ENCODE measurements at places on chromosomes 6 and 20.

- no peak for DNase-seq
Measured at GRCh38 chr6:15477746-15478145, 185.1 kb downstream of the DTNBP1 start.

DNA sequence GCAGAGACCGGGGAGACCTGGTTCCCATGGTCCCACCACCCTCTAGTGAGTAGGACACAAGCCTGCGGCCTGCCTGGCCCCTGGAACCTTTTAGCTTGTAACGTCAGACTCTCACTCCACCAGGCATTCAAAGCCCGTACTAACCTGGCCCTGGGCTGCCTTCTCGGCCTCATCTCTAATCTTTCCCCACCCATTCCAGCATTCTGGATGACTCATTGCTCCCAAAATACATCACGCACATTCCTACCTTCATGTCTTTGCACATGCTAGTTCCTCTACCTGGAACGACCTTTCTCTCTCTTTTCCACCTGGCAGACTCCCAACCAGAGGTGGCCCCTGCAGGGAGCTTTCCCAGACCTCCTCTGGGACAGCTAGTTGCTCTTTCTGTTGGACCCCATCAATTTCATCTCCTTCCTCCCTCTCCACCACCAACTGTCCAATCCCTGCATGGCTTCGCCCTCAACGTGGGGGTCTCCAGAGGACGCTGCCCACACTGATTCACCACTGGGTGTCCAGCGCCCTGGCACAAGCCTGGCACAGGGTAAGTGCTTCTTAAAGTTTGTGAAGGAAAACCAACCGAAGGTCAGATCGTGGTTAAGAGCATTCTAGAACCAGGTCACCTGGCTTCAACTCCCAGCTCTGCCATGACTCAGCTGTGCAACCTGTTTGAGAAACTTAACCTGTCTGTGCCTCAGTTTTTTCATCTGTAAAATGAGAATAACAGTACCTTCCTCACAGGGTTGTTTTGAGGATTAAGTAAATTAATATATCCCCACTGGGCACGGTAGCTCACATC lies 35.2 kb downstream of the JPH2 start:
- DNase-seq: no peak

DNA sequence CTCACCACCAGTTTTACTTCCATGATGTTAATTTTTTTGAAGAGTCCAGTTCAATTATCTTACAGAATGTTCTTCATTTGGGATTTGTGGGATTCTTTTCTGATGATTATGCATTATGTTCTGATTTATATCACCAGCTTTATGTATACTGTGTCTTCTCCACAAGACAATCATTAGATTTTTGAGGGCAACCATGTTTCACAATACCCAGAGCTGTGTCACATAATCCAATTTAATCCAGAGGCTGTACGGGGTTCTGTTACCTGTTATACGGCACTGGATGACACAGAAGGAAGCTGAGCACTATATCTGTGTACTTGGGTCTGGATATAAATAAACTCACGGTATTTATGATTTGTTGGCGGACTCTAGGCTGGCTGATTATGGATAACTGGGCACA lies 41.6 kb upstream of the RPN2 start:
- DNase-seq: no peak

GRCh38 chr6:136073216-136073615 lies 176.9 kb downstream of the MTFR2 start:
- DNase-seq: no peak

DNA sequence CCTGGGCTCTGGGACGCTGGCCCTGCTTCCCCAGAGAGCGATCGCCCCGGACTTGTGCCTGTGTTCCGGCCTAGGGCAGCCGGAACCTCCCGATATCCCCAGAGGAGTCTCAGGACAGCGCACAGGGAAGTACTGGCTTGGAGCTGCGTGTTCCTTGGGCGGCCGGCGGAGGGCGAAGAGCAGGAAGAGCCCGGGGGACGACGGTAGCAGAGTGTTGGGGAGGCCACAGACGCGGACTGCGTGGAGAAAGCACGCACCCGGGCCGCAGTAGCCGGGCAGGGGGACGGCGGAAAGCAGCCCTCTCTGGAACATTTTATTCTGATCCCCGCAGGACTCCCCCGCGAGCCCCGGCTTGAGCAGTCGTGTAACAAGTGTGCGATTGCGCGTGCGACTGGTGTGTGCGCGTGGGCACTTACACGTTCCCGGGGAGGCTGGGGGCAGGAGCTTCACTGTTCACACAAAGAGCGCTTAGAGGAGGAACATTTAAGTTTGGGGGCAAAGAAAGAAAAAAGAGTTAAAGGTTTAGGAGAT lies 36.1 kb downstream of the NCR2 start:
- DNase-seq: no peak

DNA sequence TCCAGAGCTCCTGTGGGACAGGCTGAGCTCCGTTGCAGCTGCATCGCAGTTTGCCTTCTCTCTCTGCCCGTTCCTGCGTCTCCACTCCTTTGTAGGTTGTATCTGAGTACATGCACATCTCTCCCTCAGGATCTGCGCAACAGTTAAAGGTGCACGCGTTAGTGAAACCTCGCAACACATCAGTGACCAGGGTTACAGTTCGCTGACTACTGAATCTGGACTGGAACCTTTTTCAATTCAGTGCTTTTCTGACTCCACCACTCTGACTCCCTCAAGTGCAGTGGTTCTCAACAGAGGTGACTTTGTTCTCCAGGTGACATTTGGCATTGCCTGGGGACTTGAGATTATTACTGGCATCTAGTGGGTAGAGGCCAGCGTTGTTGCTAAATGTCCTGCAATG lies 44.0 kb downstream of the UST start:
- DNase-seq: no peak

DNA sequence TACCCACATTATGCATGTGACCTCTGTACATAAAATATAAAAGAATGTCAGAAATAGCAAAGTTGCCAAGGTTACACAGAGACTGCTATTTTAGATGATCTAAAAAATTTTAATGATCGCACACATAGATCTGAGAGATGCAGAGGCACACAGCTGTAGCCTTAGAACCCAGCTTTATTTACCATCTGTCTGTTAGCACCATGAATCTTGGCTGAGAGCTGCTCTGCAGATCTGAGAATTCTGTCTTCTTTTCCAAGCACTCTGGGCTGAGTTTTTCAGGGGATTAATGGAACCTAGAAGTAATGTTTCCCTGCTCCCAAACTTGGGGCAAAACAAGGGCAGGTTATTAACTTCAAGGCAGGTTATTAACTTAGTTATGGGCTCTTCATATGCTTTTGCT lies 248.7 kb upstream of the JAG1 start:
- no peak for DNase-seq

DNA sequence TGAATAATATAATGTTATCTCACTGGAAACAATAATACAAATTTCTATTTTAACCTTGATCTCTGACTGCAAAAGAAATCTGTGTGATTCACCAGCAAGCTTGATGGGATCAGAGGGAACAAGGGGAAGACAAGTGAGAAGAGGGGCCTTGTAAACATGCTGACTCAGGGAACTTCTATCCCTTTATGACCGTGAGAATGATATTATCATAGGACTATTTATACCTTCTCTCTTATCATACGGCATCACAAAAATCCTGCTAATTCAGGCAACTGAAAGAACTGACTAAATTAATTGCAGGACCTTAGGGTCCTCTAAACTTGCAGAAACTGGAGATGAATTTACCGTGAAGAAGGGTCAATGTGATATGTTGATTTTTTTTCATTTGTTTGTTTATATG lies 173.3 kb downstream of the PTPRK start:
- DNase-seq: no peak

DNA sequence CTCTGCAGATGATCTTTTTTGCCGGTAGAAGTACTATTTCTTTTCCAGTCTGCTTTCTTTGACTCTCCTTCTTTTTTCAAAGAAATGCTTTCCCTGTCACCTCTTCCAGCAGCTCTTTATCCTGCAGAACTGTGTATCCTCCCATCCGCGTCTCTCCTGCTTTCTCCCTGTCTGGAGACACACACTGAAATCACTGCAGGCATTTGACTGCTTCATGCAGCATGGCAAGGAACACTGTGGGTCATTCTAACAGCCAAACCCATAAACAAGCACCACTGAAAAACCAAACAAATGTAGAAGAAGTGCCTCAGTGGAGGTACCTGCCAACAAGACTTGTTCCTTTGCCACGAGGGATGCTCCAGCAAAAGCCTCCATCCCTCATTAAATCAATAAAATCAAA lies 403.7 kb upstream of the CITED2 start:
- no peak for DNase-seq

DNA sequence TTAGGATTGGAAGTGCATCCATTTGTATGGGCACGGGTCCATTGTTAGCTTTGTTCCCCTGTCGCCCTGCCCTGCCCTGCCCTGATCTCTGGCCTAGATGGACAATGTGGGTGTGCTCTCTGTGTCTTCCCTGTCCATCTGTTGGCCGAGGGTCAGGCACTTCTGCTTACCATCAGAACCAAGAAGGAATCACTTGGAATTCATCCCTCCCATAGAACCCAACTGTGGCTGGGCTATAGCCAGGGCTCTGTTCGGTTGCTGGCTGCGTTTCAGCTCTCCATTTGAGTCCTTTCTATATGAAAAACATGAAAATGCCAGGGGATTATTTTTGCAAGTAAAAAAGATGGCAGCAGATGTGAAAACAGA lies 26.6 kb upstream of the TULP4 start:
- no peak for DNase-seq

- no peak for DNase-seq
Measured at GRCh38 chr20:10658876-10659632, 14.7 kb downstream of the JAG1 start.

- no peak for DNase-seq
Measured at GRCh38 chr6:74256381-74256780, 560.4 kb downstream of the CD109 start.

DNA sequence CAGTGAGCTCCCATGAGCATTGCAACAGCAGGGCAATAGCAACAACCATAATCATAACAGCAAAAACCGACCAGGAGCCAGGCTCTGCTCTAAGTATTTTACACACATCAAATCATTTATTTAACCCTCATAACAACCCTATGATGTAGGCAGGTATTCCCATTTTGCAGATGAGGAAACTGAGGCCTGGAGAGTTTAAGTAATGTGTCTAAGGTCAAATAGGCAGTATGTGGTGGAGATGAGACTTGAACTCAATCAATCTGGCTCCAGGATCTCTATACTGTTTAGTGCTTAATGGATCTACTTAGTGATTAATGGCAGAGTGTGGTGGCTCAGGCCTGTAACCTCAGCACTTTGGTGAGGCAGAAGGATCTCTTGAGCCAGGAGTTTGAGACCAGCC lies 3.4 kb downstream of the TMEM151B start:
- no peak for DNase-seq

- DNase-seq: no peak
Measured at GRCh38 chr20:38919683-38920082, 6.5 kb upstream of the FAM83D start.

- DNase-seq: no peak
Measured at GRCh38 chr6:79134699-79135474, 56.8 kb upstream of the PHIP start.

DNA sequence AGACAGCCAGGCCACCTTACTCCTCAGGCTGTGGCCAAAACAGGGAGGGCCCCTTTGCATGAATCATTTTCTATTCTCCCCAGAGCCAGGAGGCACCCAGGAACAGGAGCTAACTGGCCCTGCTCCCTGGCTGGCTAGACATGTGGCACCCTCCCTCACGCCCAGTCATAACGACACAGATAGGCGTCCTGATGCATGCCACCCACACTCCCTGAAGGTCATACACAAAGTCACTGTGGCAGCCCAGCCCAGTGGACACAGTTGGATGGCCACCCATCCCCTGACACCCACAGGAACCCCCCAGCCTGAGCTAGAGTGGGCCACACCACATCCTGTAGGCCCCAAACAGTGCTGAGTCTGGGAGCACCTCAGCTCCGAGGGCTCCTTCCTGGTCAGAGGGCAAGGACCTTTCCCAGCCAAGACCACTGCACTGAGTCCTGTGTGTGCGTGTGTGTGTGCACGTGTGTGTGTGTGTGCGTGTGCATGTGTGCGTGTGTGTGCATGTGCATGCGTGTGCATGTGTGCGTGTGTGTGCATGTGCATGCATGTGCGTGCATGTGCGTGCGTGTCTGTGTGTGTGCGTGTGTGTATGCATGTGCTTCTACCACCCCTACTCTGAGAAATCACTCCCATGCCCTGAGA lies 21.6 kb downstream of the TFEB start:
- no peak for DNase-seq

GRCh38 chr6:53302678-53303360 lies 45.9 kb downstream of the ELOVL5 start:
- DNase-seq: no peak

All from activated CD4-positive, alpha-beta T cell treated with anti-CD3 and anti-CD28 coated beads, Interleukin-2, amount 50 U/mL, for 1 hour (primary cell).